ENCODE measurements at places on chromosomes 5 and 9. TPM values are rescaled to one million over a fixed set of nuclear protein-coding genes. Genes with fewer than 3 reads are reported as not detected.

Gene TAF11L11
- total RNA-seq = not detected

Gene PCDHB16
- total RNA-seq = not detected

Gene SWI5
- 15.5 TPM for total RNA-seq

Gene CARD6
- 1.7 TPM for total RNA-seq

Gene FAM169A
- total RNA-seq = 9.0 TPM

Gene C5orf52
- total RNA-seq = not detected

Gene FBP2
- total RNA-seq = not detected

Gene FBXL7
- not detected for total RNA-seq
